MCF 10A (cell line): ENCODE measurements at places on chromosomes 1 and 21. TPM values are rescaled to one million over a fixed set of nuclear protein-coding genes. Genes with fewer than 3 reads are reported as not detected.

DNA sequence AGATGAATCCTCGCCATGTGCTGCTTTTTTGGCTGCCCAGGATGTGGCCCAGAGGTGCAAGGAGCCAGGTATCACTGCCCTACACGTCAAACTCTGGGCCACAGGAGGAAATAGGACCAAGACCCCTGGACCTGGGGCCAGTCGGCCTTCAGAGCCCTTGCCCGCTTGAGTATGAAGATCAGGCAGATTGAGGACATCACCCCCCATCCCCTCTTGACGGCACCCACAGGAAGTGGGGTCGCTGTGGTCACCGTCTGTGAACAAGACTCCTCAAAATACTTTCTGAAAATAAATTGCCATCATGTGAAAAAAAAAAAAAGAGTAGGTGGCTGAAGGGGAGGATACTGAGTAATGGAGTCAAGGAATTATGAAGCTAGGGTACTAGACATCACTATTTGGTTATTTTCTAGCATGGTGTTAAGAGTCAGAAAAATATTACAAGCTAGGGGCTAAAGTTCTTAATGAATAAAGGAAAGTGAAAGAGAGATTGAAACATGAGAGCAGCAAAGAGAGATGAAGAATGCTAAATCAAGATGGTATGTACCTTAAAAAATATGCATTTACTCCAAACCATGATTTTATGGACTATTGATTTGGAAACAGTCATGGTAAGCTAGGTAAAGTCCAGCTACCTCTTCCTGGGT lies 84.9 kb downstream of the CLEC20A start:
- H3K27ac ChIP-seq, result no peak overlapping the region
- no peaks in the 10 kb centered on the region for H3K36me3 ChIP-seq
- no peaks in the 10 kb centered on the region for H3K27me3 ChIP-seq
- no peak for DNase-seq
- no peak overlapping the region for H3K4me3 ChIP-seq

- H3K27me3 ChIP-seq, result no peaks in the 10 kb centered on the region
- peaks cover 10% of the 10 kb centered on the region for H3K4me1 ChIP-seq
- no peak for DNase-seq
Observed at GRCh38 chr1:58844176-58844575, 60.3 kb upstream of the JUN start.

DNA sequence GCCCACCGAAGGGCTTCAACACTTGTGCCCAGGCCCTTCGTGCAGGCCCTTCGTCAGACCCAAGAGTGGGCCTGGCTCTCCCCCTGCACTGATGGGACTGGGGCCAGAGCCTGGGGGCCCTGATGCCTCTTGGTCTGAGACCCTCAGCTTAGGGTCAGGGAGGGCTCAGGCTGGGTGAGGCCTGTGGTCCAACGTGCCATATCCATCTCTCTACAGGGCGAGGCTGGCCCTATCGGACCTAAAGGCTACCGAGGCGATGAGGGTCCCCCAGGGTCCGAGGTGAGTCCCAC lies 15.6 kb downstream of the COL6A1 start:
- H3K4me3 ChIP-seq, result no peak overlapping the region
- no peak overlapping the region for H3K27ac ChIP-seq
- H3K36me3 ChIP-seq, result peaks cover 6% of the 10 kb centered on the region
- no peaks in the 10 kb centered on the region for H3K27me3 ChIP-seq

Gene S100A12
- total RNA-seq, result not detected in 2 replicates

DNA sequence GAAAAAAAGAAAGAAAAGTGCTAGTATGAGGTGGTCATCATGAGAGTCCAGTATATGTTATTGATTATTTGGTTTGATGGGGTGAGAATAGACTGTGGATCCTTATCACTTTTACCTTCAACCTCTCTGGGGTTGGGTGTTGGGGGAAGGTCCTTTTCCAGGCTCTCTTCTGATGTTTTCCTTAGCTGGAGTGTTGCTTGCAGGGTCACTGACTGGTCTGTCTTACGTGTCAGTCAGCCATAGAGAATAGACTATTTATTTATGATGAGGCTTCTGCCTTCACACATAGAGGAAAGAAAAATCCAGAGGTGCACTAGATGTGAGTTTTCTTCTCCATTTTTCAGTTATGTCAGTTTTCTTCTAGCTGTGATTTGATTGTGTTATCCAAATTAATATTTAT lies 36.5 kb downstream of the MAP3K21 start:
- H3K27me3 ChIP-seq, result no peaks in the 10 kb centered on the region
- no peak overlapping the region for H3K4me3 ChIP-seq

DNA sequence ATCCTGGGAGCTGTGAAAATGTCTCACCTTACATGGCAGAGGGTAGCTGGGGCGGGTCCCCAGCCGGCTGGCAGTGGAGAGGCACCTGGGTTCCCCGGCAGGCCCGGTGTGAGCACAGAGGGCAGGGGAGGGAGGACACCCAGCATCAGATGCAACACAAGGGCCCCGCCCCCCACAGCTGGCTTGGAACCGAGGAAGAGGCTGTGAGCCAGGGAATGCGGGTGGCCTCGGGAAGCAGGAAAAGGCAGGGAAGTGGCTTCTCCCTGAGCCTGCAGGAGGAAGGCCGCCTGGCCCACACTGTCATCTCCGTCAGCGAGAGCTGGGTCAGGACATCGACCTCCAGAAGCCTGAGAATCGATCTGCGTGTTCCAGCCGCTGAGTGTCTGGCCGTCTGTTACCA lies 87.3 kb downstream of the SIK1 start:
- H3K36me3 ChIP-seq, result peaks cover 4% of the 10 kb centered on the region
- peaks cover 16% of the 10 kb centered on the region for H3K4me1 ChIP-seq
- no peak overlapping the region for H3K4me3 ChIP-seq
- H3K27me3 ChIP-seq, result no peaks in the 10 kb centered on the region

GRCh38 chr1:10433790-10434189 lies 3.6 kb downstream of the CENPS start:
- peaks cover 5% of the 10 kb centered on the region for H3K36me3 ChIP-seq
- H3K27me3 ChIP-seq, result no peaks in the 10 kb centered on the region
- no peak for DNase-seq
- H3K27ac ChIP-seq, result no peak overlapping the region
